ENCODE measurements at places on chromosomes 4 and X.

GRCh38 chr4:135359128-135359527, 1157.5 kb upstream of the PABPC4L start:
- DNase-seq: no peak

GRCh38 chrX:72057849-72058248, 73.9 kb downstream of the RTL5 start:
- no peak for DNase-seq

DNA sequence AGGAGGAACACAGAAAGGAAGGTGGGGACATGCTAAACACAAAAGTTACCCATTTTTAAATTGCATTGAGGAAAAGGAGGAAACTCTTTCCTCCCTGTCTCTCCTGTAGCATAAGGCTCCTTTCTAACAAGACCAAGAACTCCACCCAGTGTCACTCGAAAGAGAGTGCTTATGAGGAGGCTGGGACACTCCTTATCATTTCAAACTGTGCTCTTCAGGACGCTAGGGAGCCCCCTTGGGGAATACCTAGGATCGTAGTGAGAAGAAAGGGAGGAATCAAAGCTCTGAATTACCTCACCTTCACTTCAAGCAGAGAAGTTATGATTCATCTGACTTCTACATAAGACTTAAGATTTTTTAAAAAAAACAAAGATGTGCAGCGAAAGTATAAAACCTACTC, 65.5 kb downstream of the F9 start:
- DNase-seq: no peak

- no peak for DNase-seq
Observed at GRCh38 chr4:133802359-133803140, 399.0 kb downstream of the PABPC4L start.

GRCh38 chr4:98659741-98660462, 1.5 kb upstream of the TSPAN5 start:
- no peak for DNase-seq

DNA sequence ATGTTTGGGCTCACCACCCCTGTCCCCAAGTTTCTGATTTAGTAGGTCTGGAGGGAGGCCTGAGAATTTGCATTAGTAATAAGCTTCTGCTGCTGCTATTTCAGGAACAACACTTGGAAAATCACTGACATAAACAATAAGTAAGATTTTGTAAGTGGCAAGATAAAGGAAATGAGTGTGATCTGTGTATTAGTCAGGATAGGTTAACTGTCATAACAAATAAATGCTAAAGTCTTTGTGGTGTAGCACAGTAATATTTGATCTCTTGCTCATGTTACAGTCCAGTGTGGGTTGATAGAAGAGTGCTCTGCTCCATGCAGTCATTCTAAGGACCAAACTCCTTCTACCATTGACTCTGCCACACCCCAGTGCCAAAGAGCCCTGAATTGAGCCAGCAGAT, 67.0 kb downstream of the NHS start:
- DNase-seq: no peak

DNA sequence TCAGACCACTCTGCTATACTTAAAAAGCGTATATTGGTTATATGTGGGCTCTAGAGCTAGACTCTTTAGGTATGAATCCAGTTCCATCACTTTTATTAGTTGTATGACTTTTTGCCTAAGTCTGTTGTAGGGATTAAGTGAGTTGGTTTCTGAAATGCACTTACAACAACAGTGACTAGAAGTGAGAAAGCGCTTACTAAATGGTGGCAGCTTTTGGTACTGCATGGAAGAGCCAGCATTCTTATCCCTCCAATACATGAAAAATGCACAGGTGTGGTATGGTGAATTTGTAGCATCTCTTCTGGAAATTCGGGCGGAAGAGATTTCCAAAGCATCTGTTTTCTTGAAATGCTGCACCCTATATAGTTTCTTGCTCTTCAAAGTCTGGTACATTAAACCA, 117.1 kb downstream of the SPANXA1 start:
- DNase-seq: no peak

DNA sequence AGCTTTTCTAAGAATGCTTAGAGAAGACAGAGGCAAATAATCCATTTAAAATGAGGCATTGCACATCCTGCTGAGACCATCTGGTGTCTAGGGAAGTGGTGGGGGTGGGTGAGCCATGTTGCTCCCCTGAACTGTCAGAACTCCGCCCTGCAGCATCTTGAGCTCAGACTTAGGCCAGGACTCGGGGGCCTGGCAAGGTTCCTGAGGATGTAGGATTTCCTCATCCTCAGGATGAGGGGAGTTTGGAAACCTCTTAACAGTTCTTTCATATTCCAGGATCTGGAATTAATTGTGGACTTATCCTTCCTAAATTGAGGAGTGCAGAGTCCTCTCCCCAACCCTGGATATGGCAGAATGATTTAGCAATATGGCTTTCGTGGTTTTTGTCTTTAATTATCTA, 6.6 kb downstream of the TLL1 start:
- DNase-seq: no peak

DNA sequence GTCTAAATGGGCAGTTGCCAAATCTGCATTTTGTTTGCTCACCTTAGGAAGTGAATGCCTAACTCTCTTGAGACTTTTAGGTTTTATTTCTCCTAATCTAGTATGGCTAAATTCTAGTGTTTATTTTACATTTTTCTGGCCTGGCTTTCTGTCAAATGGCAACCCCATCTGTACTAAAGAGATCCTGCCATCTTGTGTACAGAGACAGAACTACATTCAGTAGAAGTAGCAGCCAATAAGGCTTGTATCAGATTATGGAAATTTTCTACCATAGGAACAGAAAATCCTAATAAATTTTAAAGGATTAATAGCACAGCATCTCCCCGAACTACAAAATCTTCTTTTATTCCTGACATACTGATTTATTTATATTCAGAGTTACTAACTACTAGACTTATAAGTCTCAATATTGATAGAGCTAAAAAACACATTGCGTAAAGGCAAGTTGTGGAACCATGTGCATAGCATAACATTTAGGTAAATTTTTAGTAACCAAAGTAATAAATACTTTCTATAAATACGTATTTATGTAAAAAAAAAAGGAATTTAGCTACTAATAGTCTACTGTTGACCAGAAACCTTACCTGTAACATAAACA, 45.5 kb downstream of the TMEM144 start:
- no peak for DNase-seq

DNA sequence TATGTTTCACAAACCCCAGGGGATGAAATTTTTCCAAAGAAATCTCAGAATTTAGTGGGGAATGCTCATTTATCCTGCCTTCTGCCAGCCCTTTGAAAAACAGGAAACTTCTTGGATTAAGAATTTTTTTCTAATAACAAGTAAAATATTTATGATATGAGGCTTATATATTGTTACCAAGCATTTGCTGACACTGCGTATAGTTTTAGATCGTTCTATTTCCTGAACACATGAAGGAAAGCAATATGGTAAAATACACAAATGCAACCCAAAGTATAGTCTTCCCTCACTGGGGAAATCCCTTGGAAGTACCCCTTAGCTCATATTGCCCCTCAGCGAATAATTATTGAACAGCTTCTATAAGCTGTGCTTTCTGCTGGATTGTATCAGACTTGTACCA, 54.4 kb upstream of the MND1 start:
- no peak for DNase-seq

Measured in thyroid gland (tissue), 4 donors.